ENCODE measurements at places on chromosomes 13 and 19. TPM values are rescaled to one million over a fixed set of nuclear protein-coding genes. Genes with fewer than 3 reads are reported as not detected.

The RCBTB1 gene
- total RNA-seq, result 7.1 TPM

The SELENOV gene
- not detected for total RNA-seq

The KATNAL1 gene
- 9.4 TPM for total RNA-seq

The AMER2 gene
- 0.08 TPM for total RNA-seq

The IGFL3 gene
- not detected for total RNA-seq

The AZU1 gene
- not detected for total RNA-seq

The NLRP5 gene
- total RNA-seq, result not detected

The KLK6 gene
- not detected for total RNA-seq

- no peak for DNase-seq
Observed at GRCh38 chr13:20938302-20938701, 35.8 kb upstream of the XPO4 start.

- no peak for DNase-seq
Observed at GRCh38 chr13:89750371-89750770, 1597.1 kb upstream of the MIR17HG start.

DNA sequence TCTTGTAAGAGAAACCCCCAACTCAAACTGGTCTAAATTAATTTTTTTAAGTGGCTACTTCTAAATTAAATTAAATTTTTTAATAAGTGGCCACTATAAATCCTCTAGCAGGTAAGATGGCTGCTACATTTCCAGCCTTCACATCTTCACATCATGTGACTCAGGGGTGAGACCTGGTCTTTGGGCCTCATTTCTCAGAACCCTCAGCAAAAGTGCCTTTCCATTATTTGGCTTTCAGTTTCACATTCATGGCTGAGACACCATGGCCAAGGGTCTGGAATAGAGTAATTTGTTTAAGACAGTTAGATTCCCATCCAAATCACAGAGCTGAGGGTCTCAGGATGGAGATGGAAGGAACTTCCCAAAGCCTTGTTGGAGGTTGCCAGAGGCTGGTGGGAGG, 47.5 kb downstream of the DCT start:
- DNase-seq, result no peak

GRCh38 chr19:38805180-38805579, 7.6 kb downstream of the LGALS4 start:
- DNase-seq, result no peak

DNA sequence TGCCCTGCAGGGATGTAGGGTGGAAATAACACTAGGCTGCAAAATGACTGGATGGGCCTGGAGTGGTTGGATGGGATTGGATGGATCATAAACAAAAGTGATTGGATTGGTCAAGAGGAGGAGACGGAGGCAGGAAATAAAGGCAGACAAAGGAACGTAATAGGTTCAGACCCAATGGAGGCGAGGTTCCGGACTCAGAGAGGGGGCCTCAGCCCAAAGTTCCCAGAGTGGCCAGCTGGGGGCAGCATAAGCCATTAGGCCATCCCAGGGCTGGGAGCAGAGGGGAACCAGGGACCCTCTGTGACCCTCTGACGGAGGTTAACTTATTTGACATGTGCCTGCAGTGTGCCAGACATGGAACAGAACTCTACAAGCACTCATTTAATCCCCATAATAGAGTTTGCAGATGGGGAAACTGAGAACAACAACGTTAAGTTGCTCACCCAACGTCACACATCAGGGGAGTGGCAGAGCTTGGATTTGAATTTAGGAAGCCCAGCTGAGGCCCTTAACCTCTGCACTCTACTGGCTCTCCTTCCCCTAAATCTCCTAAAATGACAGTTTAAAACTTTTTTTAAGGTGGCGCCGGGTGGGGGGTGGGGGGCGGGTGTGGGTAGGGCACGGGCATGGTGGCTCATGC, 15.3 kb upstream of the MAP1S start:
- DNase-seq, result peak; percentile 74

- DNase-seq, result no peak
Observed at GRCh38 chr13:53398051-53398450, 369.4 kb downstream of the OLFM4 start.

- DNase-seq, result no peak
Observed at GRCh38 chr13:94192431-94192975, 287.0 kb downstream of the DCT start.

GRCh38 chr13:101700598-101700997, 248.1 kb downstream of the ITGBL1 start:
- no peak for DNase-seq

- no peak for DNase-seq
Observed at GRCh38 chr13:91464336-91464735, 65.9 kb downstream of the GPC5 start.

GRCh38 chr13:99506634-99507033, 5.4 kb downstream of the TM9SF2 start:
- no peak for DNase-seq

- no peak for DNase-seq
Observed at GRCh38 chr13:113443991-113444390, 9.3 kb downstream of the ADPRHL1 start.

GRCh38 chr13:87128491-87128890, 542.7 kb upstream of the SLITRK5 start:
- DNase-seq, result no peak

GRCh38 chr13:24104723-24105122, 55.8 kb upstream of the SPATA13 start:
- no peak for DNase-seq

GRCh38 chr19:5932609-5933262, 18.7 kb downstream of the CAPS start:
- DNase-seq, result no peak

DNA sequence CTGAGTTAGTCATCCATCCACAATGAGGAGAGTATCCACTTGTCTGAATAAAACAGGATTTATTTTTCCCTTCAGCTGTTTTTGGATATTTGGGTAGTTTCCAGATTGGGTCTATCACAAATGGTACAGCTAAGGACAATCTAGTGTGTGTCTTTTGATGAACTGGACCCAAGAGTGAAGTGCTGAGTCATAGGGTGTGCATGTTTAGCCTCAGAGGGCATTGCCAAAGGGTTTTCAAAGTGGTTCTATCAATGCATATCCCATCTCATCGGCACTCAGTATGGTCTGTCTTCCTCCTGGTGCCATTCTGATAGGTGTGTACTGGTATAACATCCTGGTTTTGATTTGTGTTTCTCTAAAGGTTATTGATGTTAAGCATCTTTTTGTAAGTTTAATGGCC, 62.3 kb downstream of the GSX1 start:
- DNase-seq, result no peak

- DNase-seq, result no peak
Observed at GRCh38 chr13:114200399-114200911, 21.4 kb downstream of the CFAP97D2 start.

DNA sequence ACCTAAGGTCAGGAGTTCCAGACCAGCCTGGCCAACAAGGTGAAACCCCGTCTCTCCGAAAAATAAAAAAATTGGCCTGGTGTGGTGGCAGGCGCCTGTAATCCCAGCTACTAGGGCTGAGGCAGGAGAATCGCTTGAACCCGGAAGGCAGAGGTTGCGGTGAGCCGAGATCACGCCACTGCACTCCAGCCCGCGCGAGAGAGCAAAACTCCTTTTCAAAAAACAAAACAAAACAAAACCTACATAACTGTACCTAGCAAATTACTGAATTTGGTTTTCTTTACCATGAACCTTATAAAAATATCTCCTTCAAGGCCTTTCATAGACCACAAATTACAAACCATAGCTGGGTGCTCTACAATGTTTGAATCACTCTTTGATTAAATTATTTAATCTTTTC, 760 bp downstream of the ZNF91 start:
- DNase-seq, result peak; percentile 62

DNA sequence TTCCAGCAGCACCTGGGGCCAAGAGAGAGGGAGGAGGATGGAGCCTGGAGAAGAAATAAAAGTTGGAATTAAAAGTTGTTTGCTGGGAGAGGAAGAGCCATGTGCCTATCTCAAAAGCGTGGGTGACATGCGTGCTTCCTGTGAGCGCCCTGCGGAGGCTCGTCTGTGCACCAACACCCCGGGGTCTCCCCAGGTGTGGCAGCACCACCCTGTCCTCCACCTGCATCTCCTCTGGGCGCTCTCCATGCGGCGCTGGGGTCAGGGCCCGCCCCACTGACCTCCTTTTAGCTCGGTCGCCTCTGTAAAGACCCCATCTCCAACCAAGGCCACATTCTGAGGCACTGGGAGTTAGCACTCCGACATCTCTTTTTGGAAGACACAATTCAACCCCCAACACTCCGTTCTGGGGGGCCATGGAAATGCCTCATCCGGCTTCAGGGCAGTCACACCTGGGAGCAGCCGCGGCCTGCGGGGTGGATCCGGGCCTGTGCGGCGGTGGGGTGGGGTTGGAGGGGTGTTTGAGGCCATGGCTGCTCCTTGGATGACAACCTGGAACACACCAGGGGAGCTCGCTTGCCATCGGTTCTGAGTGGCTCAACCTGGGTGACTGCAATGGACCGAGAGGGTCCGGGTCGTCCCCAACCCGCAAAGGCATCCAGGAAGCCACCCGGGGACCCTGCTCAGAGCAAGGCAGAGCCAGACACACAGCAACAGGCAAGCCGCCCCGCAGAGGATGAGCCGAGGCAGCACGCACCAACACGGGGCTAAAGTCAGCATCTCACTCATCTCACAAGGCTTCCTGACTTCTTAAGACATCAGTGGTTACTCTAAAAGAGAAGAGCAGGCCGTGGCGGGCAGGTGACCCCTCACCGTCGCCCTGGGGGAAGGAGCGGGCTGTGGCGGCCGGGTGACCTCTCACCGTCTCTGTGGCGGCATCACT, 79.4 kb upstream of the MCF2L start:
- no peak for DNase-seq

Data from left colon (tissue), 2 donors.